Activated CD4-positive, CD25-positive, alpha-beta regulatory T cell (primary cell): ENCODE measurements at places on chromosomes 3 and 15.

DNA sequence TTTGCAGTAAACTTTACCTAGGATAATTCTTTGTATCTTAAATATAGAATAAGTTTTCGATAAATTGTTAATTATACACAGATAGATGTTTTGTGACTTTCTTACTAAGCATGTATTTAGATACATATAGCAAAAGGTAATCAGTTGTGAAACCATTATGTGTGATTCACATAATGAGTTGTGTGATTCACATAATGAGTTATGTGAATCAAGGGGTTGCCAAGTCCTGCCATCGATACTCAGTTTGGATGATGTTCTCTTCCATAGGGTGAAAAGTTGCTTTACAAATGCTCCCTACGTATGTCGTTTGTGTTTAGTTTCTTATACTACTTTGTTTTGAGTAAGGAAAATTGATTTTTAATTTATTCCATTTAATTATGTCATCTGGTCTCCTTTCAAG is 682.1 kb downstream of the MECOM start:
- DNase-seq: no peak

GRCh38 chr15:33111041-33111451 is 83.5 kb downstream of the FMN1 start:
- no peak for DNase-seq

DNA sequence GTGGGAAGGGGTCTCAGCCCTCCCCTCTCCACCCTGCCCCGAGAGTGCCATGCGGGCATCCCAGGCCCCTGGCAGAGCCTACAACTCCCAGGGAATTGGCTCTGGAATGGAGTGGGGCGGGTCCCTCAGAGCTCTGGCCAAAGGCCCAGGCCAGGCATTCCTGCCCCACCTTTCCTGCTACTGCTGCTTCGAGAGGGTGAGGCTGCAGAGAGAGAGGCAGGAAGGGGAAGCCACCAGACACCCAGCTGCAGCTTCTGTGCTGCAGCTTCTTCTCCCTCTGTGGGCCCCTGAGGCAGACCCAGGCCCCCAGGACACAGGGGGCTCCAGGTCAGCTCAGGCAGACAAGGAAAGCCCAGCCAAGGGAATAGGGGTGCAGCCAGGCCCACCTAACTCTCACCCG is 2.7 kb downstream of the ALS2CL start:
- DNase-seq: no peak

DNA sequence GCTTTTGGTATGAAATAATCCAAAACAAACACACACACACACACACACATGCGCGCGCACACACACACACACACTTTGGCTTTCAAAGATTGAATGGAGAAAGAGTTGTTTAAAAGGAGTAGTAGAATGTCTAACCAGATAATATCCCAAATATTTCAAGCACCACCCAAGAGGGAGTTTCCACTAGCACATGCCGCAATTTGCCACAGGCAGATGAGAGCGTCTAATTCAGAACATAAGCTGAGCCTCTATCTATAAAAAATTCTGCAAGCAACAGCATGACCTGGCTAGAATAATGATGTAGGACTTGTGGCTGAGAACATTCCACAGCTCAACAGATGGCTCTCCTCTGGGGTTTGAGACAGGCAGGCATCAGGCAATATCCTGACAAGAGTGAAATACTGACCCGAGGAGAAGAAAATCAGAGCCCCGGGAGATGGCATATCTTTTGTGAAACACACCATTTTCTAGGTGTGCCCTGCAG is 302.5 kb upstream of the GADL1 start:
- DNase-seq: no peak

DNA sequence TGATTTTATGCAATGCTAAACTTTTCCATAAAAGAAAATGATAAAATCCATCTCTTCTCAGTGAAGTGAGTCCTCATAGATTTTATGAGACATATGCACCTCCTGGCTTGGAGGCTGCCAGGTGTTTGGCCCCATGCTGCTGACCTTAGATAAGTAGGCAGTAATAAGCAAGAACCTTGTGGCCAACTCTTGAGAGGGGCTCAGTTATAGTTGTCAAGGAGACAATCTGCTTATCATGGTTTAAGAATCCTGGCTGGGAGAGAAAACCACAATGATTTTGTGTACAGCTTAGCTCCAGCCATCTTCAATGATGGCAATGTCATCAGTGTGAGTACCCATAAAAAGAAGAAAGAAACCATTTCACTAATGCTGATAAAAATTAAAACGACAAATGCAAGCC is 252.1 kb downstream of the CPNE4 start:
- no peak for DNase-seq

DNA sequence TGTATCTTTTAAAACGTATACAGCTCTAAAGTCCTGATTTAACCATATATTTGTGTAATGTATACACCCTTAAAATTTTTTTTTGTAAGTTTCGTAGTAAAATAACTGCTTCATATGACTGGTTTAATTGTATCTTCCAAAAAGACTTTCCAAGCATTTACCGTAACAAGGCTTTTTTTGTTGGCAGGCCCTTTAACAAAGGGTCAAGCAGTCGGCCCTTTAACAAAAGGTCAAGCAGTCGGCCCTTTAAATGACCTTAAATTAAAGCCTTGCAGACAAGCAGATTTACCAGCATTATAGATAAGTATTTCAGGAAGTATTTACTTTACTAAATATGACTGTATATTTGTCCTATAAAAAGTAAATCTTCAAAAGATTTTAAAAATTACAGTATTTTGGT is 28.1 kb downstream of the TSC22D2 start:
- no peak for DNase-seq

GRCh38 chr3:72151465-72152238 is 366.7 kb upstream of the PROK2 start:
- DNase-seq: no peak

- DNase-seq: no peak
Measured at GRCh38 chr3:50665081-50665840, 9.5 kb upstream of the DOCK3 start.

- no peak for DNase-seq
Measured at GRCh38 chr3:2784627-2785026, 325.5 kb downstream of the IL5RA start.
